ENCODE measurements at places on chromosomes 1 and 21.

- no peak for DNase-seq
Measured at GRCh38 chr1:110425612-110426152, 18.2 kb upstream of the LAMTOR5 start.

- no peak for DNase-seq
Measured at GRCh38 chr1:216422821-216423520, at the start of gene USH2A. USH2A (minus strand) TSS chr1:216423448; CDS start chr1:216422336, 1,112 bp downstream.

- no peak for DNase-seq
Measured at GRCh38 chr1:32830092-32830852, 12.8 kb downstream of the S100PBP start.

DNA sequence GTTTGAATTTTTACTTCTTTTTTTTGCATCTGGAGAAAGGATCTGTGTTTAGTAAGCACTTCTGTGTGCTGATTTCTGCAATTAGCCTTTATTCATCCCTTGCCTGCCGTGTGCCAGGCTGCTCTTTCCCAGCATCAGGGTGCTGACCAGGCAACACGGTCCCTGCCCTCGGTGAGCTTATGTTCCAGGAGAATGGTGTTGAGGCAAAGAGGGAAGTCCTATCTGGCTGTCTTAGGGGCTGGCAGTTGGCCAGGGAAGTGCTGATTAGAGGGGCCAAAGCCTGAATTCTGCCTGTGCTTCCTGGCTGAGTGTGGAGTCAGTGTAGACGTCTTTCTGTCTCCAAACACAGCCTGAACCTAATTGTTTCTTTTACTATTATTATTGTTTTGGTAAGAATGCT, 187.1 kb downstream of the CAMTA1 start:
- no peak for DNase-seq

DNA sequence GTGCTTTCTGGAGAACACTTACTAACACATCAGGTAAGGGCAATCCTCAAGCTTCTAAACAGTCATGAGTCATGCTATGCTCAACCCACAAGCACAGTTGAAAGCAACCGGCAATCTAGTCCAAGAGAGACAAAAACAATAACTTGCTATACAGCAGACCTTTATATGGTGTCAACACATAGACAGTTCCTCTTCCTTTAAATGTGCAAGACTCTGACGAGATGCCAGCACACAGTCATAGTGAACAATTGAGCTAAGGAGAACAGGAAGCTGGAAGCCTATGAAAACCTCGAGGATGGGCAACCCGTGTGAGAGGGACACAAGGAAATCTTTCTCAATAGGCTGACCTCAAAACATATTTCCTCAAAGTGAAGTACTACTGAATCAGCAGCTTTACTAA, 5.3 kb downstream of the ADIPOR1 start:
- peak; percentile 97 for DNase-seq

All from AML-193 (cell line).